ENCODE measurements at places on chromosomes 2 and 18.

GRCh38 chr18:46578987-46579386, 78.0 kb downstream of the LOXHD1 start:
- no peak for DNase-seq

- peak; percentile 2 for DNase-seq
Observed at GRCh38 chr2:33380001-33380609, 96.3 kb upstream of the RASGRP3 start.

GRCh38 chr2:233796254-233796653, 18.1 kb downstream of the MROH2A start:
- DNase-seq = no peak

- DNase-seq = no peak
Observed at GRCh38 chr2:233183869-233184418, 67.5 kb upstream of the ATG16L1 start.

- no peak for DNase-seq
Observed at GRCh38 chr2:6914828-6915227, 2.4 kb upstream of the RNF144A start.

- peak; percentile 38 for DNase-seq
Observed at GRCh38 chr18:49819823-49820671, 6.7 kb upstream of the ACAA2 start.

DNA sequence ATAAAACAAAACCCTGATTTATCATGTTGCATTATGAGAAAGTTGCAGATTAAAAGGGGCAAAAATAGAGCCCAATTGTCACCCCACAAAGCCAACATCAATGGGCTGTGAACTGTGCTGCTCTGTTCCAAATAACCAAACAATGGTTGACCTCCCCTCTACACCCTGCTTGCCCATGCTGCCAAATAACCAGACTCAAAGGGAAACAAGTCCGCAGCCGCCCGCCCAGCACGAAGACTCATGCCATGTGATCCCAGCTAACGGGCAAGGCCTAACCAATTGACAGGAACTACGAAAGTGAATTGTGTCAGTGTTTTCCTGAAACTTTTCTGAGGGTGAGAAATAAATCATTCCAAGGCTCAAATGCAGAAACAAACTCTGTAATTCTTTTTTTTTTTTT, 97.9 kb upstream of the RIOK3 start:
- DNase-seq = no peak

- no peak for DNase-seq
Observed at GRCh38 chr2:234981197-234982095, 29.6 kb downstream of the SH3BP4 start.

DNA sequence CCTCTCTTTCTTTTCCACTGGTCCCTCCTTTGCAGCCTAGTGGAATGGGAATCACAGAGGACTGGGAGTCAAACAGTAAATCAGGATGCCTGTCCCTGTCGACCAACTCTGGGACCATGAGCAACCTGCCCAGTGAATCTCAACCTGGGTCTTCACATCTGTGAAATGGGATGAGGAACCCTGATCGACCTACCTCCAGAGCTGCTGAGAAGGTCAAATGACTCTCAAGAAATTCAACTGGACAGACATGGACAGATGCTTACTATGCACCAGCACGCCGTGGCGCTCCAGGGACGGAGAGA, 73.3 kb upstream of the TAF1B start:
- no peak for DNase-seq

DNA sequence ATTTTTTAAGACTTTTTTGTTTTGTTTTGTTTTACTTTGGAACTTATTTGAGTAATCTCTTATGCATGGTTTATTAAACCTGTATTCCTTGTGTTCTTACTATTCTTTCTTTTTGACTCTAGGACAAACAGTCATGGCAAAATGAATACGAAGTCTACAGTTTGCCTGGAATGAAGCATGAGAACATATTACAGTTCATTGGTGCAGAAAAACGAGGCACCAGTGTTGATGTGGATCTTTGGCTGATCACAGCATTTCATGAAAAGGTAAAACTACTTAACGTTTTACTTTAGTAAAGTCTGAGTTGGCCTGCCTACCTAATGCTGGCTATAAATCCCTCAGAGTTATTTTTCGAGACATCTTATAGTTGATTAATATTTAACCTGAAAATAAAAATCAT, 72.3 kb downstream of the ACVR2A start:
- no peak for DNase-seq

- peak; percentile 6 for DNase-seq
Observed at GRCh38 chr2:119350311-119350998, 16.2 kb downstream of the C2orf76 start.

- DNase-seq = no peak
Observed at GRCh38 chr18:8424481-8424880, 184.8 kb upstream of the RAB12 start.

GRCh38 chr18:79197531-79197930, 128.3 kb downstream of the ATP9B start:
- no peak for DNase-seq

- no peak for DNase-seq
Observed at GRCh38 chr2:218015586-218016521, 13.1 kb upstream of the TNS1 start.

DNA sequence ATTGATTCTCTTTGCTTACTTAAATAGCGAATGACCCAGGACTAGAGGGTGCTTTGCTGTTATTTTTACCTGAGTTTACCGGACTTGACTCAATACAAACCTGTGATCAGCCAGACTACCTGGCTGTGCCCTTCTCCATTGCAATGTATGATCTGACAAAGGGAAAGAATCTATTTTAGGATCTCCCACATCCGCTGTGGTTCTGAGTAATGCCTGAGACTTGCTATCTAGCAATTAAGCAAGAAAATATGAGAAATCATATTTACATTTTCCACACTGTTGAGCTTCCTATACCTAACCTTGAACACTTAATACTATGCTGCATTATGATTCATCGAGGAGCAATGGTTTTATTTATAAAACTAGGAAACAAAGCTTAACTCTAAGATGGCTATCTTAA, 215.2 kb downstream of the RAD51AP2 start:
- no peak for DNase-seq

DNA sequence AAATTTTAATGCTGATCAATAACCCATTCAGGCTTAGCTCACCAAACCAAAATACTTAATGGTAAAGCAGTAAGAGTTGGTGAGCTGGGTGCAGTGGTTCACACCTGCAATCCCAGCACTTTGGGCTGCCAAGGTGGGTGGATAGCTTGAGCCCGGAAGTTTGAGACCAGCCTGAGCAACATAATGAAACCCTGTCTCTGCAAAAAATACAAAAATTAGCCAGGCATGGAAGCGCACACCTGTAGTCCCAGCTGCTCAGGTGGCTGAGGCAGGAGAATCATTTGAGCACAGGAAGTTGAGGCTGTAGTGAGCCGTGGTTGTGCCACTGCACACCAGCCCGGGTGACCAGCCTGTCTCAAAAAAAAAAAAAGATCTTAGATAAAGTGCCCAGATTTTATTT, 35.7 kb upstream of the MPP4 start:
- no peak for DNase-seq

- no peak for DNase-seq
Observed at GRCh38 chr2:79248776-79249175, 89.2 kb upstream of the REG3A start.

DNA sequence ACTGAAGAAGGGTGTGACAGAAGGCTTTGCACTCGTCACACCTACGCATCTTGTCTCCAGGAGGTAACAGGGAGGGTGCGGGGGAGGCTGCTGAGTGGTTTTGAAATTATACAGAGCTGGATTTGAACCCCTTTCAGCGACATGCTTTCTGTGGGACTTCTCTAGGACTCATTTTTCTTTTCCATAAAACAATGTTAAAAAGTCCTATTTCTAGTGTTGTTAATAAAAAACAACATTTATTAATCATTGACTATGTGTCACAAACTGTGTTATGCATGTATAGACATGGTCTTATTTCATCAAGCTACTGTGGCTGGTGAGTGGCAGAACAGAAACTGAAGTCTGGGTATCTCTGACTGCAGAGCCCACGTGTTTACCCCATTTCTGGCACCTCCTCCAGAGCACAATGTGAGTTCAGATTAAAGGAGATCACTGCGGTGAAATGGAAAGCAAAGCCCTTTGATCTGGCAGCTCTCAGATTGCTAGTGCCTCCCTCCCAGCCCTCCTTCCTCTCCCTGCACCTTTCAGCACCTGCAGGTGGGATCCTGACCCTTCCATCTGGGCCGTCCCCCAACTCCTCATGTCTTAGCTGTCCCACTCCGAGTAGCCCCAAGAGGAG, 315.5 kb upstream of the MYT1L start:
- DNase-seq = no peak

DNA sequence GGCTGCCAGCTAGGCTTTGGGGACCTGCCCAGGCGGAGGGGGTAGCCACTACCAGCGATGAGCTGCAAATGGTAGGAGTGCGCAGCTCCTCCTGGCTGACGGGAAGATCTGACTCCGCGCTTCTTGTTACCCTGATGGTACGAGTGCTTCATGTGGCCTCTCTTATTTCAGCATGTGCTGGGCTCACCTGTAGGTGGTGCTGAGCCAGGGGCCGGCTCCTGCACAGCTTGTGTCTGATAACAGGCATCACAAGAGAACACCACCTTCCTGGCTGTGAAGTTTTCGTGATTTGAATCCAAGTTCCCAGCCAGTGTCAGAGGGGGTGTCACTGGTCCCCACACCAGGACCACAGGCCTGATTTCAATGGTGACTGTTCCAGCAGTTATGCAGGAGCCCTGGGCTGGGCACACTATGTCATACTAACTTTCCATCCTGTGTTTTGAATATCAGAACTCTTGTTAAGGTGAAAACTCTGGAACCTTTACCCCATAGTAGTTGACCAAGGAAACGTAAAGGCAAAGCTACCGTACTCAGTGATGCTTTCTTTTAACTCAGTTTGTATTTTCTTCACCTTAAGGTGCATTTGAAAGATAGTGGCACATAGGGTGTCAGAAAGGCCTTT, 28.0 kb downstream of the APCDD1 start:
- no peak for DNase-seq

GRCh38 chr18:58186258-58186948, 142.4 kb downstream of the NEDD4L start:
- DNase-seq = peak; percentile 20

- no peak for DNase-seq
Observed at GRCh38 chr2:124426625-124427024, 401.5 kb downstream of the CNTNAP5 start.

Data from Kasumi-1 (cell line).